ENCODE measurements at places on chromosomes 5 and 9.

- no peak for DNase-seq
These were observed 168.5 kb upstream of the TARS1 start for GRCh38 chr5:33272288-33272687.

GRCh38 chr5:161302559-161302958 is 244.0 kb downstream of the GABRB2 start:
- no peak for DNase-seq

DNA sequence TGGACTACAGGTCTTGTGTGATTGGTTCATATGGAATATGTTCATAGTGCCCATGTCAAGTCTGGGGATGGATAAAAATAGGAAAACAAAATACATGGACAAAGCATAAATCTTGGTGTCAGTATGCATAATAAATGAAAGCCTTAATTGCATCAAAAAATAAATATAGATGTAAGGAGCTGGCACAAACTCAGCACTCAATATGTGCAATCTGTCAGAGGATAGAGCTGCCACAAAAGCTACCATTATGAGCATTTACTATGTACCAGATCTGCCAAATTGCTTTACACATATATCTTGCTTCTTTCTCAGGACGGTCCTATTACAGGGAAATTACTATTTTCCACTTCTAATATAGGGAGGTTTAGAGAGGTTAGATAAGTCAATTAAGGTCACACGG is 18.2 kb upstream of the TMED7 start:
- peak; percentile 33 for DNase-seq

GRCh38 chr9:131677444-131678180 is 62.3 kb downstream of the RAPGEF1 start:
- DNase-seq, result no peak

DNA sequence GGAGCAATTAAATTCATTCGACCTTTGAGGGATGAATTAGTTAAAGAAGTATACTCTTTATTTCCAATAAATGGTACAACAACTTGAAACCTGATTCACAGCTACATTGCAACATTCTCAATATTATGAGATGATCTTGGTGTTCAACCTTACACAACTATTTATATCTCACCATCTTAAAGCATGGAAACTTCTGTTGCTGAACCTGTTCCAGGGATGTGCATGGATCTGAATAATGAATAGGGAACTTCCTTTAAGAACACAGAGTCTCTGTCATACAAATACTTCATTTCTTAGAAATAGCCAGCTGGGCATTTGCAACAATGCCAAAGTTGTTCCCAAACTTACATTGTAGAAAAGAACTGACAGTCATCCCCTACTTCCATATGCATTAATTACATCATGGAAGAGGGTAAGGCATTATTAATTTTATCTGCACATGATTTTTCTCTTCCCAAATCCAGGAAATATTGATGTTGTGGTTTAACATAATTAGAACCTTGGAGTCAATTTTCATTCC is 39.8 kb upstream of the CCDC112 start:
- no peak for DNase-seq

- DNase-seq, result no peak
These were observed 32.9 kb downstream of the NDUFS6 start for GRCh38 chr5:1834022-1834551.

GRCh38 chr5:36685631-36686288 is 79.4 kb downstream of the SLC1A3 start:
- peak; percentile 4 for DNase-seq

- DNase-seq, result no peak
These were observed 1384.3 kb upstream of the WWC1 start for GRCh38 chr5:166906991-166907713.

DNA sequence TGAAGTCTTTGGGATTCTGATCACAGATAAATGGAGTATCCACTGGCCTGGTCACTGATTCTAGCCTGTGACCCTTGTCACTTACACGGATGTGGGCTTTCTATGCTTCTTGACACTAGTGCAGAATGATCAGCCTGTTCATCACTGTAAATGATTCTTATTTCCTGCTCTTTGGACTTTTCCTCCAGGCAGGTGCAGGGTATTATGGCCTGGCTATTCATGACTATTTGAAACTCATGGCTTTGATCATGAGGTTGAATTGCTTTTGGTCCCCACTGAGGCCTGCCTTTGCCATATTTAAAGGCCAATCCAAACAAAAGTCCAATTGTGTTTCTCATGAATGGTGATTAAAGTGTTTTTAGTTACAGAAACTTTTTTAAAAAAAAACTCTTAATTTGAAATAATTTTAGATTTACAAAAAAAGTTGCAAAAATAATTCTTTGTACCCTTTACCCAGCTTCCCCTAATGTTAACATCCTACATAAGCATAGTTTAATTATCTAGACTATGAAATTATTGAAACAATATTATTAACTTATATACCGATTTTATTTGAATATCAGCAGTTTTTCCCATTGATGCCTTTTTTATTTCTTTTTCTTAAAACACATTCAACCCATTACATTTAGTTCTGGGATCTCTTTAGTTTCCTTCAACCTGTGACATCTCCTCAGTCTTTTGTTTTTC is 68.1 kb downstream of the GALNT10 start:
- no peak for DNase-seq

DNA sequence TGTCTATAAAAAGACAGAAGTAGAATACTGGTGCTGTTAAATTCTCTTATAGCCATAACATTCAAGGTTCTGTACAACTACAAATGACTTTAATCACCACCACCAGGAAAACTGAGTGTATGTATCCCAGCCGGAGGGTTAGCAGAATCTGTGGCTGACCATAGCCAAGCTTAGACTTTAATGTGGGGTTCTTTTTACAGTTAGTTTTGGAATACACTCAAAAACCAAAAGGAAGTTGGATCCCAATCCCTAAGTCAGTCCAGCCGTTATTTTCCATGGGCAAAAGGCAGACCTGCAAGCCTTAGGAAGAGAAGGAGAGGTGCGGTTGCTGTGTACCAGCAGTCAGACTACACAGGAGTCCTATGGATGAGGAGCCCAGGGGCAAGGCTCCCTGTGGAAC is 179.8 kb downstream of the ENC1 start:
- DNase-seq, result no peak

DNA sequence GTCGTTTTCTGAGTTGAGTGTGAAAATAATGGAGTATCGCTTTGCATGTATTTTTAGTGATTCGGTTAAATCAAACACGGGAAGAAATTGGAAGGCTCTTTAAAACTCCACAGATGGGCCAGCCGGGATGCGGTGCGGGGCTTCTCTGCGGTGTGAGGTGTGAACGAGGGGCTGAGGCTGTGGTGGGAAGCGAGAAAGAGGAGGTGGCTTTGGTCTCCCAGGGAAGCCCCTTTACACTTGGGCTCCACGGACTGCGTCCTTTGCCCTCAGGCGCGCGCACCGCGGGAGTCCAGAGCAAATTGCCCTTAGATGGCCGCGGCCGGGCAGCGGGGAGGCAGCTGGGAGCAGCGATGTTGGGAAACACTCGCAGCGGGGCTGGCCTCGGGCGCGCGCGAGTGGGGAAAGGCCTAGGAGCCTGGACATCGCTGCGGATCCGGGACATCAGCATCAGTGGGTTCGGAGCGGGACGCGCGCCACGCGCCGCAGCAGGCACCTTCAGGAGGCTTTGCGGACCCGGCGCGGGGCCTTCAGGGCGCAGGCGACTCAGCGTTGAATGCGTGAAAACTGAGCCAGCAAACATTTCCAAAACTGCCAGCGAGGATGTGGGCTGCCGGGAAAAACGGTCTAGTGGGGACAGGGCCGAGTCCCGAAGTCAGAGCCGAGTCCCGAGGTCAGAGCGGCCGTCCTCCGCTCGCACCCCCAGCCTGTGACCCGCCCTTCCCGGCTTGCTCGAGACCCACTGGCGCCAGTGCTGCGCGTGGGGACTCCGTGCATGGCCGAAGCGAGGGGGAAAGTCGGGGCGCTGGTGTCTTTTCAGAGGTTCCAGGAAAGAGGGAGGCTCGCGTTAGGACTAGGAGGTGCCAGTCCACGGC is 6.5 kb downstream of the IRX1 start:
- no peak for DNase-seq

DNA sequence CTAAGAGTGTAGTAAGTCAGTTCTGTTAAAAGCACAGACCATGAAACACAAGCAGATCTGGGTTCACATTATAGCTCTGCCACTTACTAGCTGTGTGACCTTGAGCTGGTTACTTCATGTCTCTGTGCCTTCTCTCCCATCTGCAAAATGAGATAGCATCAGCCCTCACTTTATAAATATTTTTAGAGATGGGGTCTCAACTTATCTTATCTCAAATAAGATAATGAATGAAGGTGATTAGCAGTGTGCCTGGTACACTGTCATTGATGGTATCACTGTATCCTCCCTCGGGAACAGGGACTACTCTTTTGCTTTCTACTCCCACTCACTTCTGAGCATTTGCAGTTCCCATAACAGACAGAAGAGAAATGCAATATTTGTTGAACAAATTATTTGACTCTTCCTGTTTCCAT is 52.4 kb downstream of the GALNT10 start:
- no peak for DNase-seq

GRCh38 chr5:9562141-9562540 is 16.3 kb upstream of the SEMA5A start:
- no peak for DNase-seq

- no peak for DNase-seq
These were observed 152.1 kb downstream of the EFNA5 start for GRCh38 chr5:107518616-107519015.

DNA sequence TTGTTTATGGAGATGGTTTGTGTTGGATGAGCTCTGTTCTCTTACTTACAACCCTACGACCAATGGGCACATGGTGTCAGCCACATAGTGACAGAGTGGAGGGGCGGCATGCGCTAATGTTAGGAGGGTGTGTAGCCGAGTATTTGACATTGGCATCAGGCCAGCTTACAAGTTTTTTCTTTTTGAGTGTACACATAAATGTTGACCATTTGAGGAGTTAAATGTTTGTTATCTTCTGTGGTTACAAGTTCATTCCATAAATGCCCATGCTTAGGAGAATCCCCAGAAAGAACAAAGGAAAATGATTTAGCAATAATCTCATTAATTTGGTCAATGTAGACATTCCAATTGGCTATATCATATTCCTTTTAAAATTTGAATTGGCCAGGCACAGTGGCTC is 180.1 kb upstream of the ELL2 start:
- no peak for DNase-seq

- no peak for DNase-seq
These were observed 9.3 kb upstream of the KIF4B start for GRCh38 chr5:155004138-155004744.

GRCh38 chr5:168642019-168642418 is 62.9 kb upstream of the PANK3 start:
- no peak for DNase-seq

- DNase-seq, result no peak
These were observed 36.2 kb upstream of the CKS2 start for GRCh38 chr9:89274838-89275237.

DNA sequence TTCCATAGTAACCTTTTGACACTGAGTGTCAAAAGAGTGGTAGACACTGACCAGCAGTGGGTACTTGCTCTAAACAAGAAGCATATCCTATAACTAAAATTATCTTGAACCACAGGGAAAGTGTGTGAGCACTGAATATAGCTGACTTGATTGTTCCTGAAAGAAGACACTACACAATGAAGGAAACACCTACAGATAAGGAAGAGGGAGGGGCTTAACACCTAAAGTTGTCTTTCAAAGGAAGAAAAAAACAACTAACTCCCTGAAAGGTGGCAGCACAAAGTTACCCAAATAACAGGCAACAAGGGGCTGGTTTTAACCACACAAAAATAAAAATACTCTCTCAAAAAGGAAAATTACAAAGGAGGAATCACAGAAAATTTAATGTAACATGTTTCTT is 6.6 kb downstream of the ELAVL2 start:
- DNase-seq, result no peak

- no peak for DNase-seq
These were observed 2.2 kb upstream of the SLIT3 start for GRCh38 chr5:169303119-169303515.

DNA sequence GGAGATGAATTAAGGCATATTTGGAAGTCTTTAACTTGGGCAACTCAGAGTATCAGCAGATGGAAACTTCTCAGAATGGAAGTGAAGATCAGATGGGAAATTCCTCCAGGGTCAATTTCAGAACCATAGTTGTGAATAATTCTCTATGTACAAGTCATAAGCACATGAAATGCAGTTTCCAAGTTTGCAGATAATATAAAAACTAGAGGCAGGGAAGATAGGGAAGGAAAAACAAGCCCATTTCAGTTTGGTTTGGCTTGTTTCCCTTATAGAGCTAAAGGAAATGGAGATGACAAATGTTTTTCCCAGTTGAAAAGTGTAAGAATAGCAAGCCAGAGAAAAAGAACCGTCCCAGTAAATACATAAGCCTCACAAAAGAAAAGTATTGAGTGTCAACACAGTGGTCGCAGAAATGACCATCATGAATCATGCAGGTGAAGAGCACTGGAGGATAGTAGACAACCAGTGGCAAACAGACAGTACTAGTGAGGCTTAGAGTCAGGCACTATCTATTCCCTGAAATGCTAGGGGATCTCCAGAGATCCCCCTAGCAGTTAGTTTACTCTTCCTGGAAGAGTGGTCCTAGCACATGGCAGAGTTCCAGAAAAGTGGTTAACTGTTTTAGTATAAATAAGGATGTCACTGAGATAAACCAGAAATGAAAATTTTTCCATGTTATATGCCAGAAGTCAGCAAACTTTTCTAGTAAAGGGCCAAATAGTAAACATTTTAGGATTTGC is 245.9 kb downstream of the SAXO1 start:
- DNase-seq, result no peak

DNA sequence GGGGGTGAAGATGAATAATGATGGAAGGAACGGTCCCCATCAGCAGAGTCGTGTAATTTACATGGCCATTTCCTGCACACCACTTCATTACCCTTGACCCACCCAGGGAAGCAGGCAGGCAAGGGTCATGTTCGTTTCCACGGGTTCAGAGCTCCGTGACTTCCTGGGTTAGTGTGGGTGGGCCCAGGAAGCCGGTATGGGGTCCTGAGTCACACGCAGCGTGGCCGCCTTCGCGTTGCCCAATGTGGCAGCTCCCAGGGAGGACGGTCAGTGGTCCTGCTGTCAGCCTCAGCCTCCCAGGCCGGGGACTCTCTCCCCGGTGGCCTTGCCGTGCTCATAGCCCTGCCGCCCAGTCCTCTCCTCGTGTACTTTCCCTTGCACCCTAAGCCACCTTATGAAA is 5.1 kb upstream of the TERT start:
- no peak for DNase-seq

DNA sequence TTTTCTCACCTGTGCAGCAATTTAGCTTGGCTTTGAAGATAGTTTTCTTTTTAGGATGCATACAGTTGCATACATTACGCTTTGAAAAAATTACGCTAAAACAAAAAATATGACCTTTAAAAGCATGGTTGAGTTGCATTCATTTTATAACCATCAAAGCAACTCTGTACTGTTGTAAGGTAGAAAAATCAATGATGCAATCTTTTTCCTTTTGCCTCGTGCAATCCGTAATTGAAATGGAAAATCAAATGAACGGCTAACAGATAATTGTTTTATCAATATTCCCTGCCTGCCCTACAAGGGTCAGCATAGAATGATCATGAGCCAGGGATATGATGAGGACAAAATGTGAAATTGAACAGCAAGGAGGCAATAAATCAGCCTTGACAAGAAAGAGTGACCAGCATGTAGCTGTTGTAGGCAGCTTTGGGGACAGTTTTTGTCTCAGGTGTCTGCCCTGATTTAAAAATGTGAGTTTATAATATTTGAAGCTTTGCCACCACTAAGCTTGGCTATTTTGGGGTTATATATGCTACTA is 98.2 kb downstream of the PBX3 start:
- DNase-seq, result no peak

All from NCI-H1694 treated with DMSO at 0.1 percent for 48 hours (cell line).